Substantia nigra (tissue), 51 donors: ENCODE measurements at places on chromosomes 12 and 14.

DNA sequence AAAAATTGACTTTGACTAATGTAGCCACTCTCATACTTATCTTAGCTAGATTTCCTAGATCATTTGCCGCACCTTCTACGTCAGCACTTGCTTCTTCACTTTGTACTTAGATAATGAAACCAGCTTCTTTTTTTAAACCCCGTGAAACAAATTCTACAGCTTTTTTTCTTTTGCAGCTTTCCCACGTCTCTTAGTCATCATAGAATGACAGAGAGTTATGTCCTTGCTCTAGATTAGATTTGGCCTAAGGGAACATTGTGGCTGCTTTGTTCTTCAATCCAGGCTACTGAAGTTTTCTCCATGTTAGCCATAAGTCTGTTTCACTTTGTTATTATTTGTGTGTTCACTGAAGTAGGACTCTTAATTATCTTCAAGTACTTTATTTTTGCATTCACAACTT, 94.9 kb downstream of the SLCO1A2 start:
- no peak for DNase-seq

- DNase-seq: no peak
Observed at GRCh38 chr12:101608301-101609133, 13.7 kb downstream of the MYBPC1 start.

GRCh38 chr12:12927211-12928079, 24.5 kb downstream of the GPRC5D start:
- DNase-seq: no peak

- no peak for DNase-seq
Observed at GRCh38 chr14:105384605-105385321, 13.6 kb upstream of the TEX22 start.

DNA sequence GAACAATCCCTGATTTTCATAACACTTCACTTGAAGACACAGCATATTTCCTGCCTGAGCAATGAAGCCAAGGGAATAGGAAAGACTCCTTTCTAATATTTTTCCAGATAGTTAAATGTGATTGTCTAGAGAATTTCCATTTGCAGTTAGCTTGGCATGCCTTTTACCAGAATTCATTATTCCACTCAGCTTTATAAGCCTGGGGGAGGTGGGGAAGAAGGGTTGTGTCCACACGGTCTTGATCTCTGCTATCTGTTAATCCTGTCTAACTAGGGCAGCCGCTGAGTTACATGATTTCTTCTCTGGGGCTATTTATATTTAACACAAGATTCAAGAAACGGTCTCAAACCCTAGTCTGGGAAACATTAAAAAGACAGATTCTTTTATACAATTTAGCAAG, 146.6 kb upstream of the FSCB start:
- no peak for DNase-seq
